CD4-positive, alpha-beta T cell treated with Interleukin-10 for 1 hour (primary cell): ENCODE measurements at places on chromosomes 2 and 18.

- no peak for DNase-seq
Observed at GRCh38 chr2:36912695-36913094, 53.6 kb downstream of the STRN start.

DNA sequence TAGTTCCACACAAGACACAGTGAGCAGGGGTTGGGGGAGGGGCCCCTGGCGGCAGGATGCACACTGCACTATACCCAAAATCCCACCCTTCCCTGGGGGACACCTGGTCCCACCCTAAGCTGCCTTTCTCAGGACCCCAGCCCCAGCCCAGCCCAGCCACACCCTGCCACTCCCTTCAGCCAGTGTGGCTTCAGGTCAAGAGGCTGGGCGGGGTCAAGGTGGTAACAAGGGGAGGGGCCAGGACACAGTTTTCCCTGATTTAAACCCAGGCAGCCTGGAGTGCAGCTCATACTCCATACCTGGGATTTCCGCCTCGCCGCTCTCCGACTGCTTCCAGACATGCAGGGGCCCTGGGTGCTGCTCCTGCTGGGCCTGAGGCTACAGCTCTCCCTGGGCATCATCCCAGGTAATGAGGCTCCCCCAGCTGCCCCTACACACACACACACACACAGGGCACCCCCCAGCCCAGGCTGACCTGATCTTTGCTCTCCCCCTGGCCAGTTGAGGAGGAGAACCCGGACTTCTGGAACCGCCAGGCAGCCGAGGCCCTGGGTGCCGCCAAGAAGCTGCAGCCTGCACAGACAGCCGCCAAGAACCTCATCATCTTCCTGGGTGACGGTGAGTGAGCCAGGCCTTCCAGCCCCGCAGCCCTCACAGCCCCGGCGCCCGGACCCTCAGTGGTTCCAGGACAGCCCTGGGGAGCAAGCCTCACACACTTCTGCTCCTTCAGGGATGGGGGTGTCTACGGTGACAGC, at the start of gene ALPG:
Gene ALPG (plus strand): TSS at position 289 of the 755 bp plus-strand sequence. CDS start 51 bp downstream, at position 340.
- no peak for DNase-seq

DNA sequence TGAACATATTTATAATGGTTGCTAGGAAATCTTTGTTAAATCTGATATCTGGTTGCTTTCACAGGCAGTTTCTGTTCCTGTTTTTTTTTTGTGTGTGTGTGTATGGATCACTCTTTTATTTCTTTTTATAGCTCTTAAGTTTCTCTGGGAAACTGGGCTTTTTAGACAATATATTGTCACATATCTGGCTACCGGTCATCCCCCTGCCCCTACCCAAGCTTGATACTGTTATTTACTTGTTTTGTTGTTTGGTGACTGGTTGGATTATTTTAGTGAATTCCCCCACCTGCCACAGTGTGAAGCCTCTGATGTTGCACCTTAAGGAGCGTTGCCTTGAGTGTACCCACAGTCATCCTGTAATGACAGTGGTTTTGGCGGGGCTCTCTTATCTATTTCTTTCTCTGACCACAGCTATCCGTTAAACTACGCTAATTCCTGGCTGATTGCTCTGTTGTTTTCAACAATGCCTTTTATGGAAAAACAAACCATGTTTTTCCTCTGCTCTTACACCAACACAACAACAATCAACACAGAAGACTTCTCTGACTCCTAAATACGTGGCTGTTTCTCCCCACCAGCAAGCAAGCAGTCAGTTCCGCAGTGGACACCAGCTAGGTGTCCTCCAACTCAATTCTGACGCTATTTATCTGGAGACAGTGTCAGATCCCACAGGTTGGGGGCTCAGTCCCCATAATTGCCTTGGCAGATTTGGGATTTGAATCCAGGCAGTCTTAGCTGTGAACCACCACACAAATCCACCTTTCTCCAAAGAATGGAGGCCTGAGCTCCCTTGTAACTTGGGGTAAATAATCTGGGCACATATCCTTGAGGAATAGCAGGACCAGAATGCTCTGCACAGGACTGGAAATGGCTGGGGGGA, 10.9 kb downstream of the GNLY start:
- peak; percentile 69 for DNase-seq

DNA sequence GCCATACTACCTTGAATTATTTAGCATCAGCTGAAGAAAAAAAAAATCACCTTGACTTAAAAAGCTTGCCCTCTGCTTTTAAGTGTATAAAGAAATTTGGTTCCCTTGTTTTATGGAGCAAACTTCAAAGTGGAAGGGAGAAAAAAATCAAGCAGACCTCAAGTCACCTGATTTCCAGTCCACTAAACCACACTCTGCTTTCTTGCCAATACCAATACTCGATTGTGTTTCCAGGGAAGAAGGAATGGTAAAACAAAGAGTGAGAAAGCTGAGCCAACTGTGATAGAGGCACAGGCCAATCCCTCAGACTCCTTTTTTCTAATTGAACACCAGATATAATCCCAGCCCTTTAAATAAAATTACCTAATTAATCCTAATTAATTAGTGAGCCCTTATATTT, 587.3 kb downstream of the ARHGAP15 start:
- DNase-seq = no peak

DNA sequence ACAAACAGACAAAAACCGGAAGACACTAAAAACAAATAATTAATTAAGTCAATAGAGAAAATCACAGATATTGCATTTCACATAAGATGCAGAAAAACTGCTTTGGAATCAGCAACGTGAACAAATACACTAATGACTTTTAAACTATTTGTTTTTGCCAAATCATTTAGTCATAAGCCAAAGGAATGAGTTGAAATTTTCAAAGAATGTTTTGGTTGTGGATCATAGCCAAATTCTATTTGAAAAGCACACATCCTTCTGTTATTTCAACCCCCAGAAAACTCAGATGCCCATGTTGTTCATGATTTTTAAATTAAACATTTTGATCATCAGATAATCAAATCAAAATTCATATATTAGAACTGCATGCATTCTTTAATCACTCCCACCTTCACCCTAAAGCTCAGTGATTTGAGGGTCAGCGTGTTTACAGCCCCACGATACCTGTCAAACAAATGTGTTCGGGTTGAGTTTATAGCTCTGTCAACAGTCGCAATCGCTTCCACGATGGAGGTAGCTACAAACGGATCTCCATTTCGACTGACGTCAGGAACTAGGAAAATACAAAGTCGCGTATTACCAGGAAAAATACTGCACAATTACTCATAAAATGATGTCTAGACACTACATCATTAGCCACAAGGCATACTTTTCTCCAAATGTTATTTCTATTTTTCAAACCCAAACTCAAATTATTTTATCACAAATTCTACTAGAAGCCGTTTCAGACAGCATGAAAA, 90.2 kb downstream of the PXDN start:
- no peak for DNase-seq

GRCh38 chr2:116988303-116988702, 826.2 kb upstream of the DDX18 start:
- no peak for DNase-seq

DNA sequence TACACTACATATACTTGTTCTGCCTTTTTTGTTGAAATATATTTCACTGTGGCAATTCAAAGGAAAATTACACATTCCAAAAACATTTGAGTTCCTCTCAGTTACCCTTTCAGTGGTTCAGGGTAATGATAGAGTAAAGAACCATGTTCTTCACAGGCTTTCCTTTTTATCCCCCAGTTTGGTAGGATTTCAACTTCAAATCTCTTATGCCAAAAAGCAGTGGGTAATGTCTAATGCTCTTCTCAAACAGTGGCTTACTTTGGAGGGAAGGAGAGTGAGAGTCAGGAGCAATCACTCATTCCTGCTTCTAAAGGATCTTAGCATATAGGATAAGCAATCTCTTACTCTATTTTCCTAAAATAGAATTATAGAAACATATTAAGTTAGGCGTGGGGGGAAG, 290.6 kb downstream of the ZEB2 start:
- no peak for DNase-seq

GRCh38 chr2:14123436-14124103, 508.9 kb upstream of the LRATD1 start:
- DNase-seq = no peak

- no peak for DNase-seq
Observed at GRCh38 chr2:99662761-99663341, 173.0 kb upstream of the REV1 start.

DNA sequence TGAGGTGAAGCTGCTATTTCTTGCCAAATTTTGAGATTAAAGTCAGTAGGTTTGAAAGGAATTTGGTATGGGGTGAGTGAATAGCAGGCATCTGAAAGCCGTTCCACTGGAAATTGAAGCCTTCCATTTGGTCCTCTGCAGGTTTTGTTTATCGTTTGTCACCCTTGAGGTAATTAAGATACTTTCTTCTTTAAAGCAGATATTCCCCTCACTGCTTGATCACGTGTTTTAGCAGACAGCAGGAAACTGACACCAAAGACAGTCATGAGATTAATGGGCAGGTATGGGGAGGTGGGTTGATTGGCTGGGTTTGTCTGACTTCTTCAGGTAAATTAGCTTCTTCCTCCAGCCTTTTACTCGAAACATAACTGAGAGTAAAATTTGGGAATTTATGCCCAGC, 10.7 kb downstream of the LPIN1 start:
- DNase-seq = peak; percentile 73

GRCh38 chr2:201383136-201383535, 26.0 kb upstream of the FLACC1 start:
- no peak for DNase-seq

DNA sequence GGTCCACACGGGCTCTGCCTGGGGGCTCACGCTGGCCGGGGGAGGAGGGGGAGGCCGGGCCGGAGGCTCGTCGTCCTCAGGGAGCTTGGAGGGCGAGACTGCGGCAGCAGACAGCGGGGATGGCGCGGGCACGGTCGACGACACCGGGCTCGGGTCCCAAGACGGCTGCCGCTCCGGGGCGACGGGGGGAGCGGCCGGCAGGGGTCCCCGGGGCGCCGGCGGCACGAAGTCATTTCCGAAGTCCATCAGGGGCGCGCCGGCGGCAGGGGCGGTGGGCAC, 491 bp downstream of the RTN4 start:
- DNase-seq = no peak

GRCh38 chr2:141529659-141530058, 601.2 kb downstream of the LRP1B start:
- DNase-seq = no peak

DNA sequence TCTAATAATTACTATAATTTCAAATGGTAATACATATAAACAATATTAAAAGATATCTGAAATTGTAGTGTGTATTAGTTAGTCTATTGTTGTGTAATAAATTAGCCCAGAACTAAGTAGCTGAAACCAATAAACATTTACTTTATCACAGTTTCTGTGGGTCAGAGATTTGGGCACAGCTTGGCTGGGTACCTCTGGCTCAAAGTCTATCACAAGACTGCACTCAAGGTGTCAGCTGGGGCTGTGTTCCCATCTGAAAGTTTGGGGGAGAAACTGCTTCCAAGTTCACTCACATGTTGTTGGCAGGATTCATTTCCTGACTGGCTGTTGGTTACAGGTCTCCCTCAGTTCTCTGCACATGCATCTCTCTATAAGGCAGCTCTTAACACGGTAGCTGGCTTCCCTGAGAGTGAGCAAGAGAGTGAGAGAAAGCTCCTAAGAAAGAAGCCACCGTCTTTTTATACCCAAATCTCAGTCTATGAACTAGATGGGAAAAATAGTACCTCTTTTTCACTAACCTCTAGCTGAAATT, 25.6 kb upstream of the WIPF1 start:
- DNase-seq = no peak

DNA sequence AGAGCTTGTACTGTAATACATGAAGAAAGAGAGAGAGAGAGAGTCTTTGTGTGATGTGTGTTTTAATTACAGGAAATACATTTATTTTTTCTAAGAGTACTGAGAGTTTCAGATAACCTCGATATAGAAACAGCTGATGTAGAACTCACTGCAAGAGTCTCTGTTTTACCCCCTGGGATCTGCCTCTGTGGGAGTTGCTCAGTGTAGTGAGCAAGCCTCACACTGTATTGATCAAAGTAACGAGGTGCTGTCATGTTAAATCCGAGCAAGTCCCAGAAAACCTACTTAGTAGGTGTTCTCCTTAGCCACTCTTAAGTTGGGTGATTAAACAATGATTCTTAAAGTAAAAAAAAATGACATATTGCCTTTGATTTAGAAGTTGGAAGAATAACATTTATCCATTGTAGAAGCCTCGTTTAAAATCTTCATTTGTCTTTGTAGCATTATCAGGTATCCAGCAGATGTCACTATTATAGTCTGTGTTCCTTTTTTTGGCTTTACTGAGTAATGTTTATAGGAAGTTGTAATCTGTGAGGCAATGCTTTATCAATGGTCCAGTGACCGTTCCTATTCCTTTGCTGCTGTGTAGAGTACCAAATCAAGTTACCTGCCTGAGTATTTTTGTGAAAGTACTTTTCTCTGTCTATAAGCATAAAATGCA, 219.0 kb downstream of the MYO3B start:
- no peak for DNase-seq

- DNase-seq = no peak
Observed at GRCh38 chr18:42657551-42657950, 457.9 kb downstream of the RIT2 start.

- peak; percentile 79 for DNase-seq
Observed at GRCh38 chr2:200862532-200863000, 1.9 kb downstream of the CLK1 start.

DNA sequence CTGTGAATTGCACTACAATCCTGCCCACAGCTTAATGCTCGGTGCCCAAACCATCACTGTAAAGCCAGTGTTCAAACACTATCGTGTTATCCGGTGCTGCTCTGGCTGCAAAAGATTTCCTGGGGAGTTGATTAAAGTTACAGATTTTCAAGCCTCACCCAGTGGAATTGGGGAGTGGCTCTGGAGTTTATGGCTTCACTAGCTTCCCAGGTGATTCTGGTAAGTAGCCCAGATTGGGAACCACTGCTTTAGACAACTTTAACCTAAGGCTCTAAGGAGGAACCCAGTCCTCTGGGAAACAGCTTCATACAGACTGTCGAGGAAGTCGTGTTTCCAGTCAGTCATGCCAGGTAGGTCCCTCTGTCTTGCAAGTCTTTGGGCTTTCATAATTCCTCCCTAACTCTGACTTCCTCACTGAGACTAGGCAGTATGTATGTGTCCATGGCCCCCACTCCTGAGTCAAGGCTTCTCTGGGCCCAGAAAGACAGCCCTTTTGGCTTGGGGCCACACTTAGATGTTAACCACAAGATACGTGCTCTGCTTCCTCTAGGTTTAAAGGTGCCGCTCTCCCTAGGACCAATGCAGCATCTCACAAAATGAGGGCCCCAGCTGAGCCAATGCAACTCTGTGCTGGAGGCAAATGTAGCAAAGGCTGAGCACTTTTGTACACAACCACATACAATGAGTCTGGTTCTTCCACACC, 299.7 kb downstream of the PRKCE start:
- DNase-seq = no peak

DNA sequence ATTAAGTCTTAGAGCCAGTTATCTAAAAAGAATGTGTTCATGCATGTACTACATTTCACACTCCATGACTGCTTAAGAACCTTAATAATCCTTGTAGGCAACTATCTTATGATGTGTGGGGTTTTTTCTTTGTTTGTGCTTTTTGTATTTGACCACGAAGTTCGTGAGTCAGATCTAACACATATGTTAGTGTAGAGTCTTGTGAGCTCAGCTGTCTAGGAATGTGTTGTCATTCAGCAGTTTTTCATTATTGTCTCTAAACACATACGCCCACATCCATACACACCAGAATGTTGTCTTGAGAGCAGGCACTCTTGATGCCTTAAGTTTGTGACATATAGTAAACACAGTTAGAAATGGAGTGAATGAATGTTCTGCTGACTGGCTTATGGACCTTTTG, 38.4 kb downstream of the CAB39 start:
- no peak for DNase-seq

- DNase-seq = no peak
Observed at GRCh38 chr2:241137276-241138190, 11.7 kb downstream of the PASK start.
